ENCODE measurements at places on chromosomes 12 and 14. TPM values are rescaled to one million over a fixed set of nuclear protein-coding genes. Genes with fewer than 3 reads are reported as not detected.

TMPRSS12 gene
- total RNA-seq = not detected

CALM1 gene
- 554 TPM for total RNA-seq

DNA sequence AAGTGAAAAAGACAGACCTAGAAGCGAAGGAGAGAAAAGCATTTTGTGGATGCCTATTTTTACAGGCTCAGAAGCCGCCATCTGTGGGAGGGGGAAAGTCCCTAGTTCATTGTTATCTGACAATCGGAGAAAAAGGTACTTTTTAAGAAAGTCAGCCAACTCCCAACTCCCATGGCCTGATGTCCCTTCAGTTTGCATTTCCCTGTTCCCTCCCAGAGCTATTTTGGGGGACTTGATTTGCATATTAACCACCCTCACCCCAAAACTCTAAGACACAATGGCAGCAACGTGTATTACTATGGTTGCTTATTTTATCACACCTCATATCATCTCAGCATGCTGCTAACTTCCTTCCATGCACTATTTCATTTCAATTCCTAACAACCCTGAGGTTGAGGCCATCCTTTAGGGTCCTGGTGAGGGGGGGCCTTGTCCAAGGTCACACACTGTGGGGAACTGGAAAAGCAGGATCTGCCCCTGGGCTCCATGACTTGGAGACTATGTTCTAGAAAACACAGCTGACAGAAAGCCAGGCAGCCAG is 18.7 kb downstream of the HVCN1 start:
- H3K4me1 ChIP-seq = no peaks in the 10 kb centered on the region
- no peak overlapping the region for H3K27ac ChIP-seq
- H3K36me3 ChIP-seq = no peaks in the 10 kb centered on the region
- H3K4me3 ChIP-seq = no peak overlapping the region
- no peak for DNase-seq

GRCh38 chr14:64945431-64946178 is 3.1 kb upstream of the GPX2 start:
- H3K27me3 ChIP-seq = no peaks in the 10 kb centered on the region
- no peak for DNase-seq
- H3K4me3 ChIP-seq = no peak overlapping the region
- H3K36me3 ChIP-seq = no peaks in the 10 kb centered on the region
- no peak overlapping the region for H3K27ac ChIP-seq

DNA sequence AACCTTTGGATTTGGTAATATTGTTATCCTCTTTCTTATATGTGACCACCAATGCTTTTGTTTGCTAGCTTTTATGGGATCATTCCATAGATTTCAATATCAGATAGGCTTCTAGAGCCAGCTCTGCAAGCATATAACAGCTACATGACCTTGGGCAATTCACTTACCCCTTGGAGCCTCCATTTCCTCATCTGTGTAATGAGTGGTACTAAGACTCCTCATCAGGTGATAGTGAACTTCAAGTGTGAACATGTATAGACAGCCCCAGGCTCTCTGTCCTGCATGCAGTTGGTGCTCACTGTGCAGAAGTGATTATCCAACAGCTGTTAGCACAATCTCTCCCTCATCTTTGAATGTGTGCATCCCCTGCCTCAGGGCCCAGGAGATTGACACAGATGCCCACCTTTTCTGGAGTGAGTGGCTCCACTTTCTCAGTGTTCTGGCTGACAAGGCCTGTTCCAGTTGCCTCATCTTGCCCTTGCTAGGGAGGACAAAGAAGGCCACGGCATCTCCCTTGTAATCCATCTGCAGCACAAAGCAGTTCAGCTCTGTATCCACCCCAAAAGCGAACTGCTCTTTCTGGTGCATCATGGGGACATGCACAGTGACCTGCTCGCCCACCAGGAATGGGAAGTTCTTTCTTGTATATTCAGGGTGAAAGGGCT is 9.2 kb downstream of the SERPINA9 start:
- H3K36me3 ChIP-seq = no peaks in the 10 kb centered on the region
- no peak overlapping the region for H3K27ac ChIP-seq
- no peak for DNase-seq
- H3K4me3 ChIP-seq = no peak overlapping the region
- H3K4me1 ChIP-seq = no peaks in the 10 kb centered on the region

Data from esophagus squamous epithelium (tissue), 5 donors.